Cardiac fibroblast (primary cell): ENCODE measurements at places on chromosomes 2 and 18.

DNA sequence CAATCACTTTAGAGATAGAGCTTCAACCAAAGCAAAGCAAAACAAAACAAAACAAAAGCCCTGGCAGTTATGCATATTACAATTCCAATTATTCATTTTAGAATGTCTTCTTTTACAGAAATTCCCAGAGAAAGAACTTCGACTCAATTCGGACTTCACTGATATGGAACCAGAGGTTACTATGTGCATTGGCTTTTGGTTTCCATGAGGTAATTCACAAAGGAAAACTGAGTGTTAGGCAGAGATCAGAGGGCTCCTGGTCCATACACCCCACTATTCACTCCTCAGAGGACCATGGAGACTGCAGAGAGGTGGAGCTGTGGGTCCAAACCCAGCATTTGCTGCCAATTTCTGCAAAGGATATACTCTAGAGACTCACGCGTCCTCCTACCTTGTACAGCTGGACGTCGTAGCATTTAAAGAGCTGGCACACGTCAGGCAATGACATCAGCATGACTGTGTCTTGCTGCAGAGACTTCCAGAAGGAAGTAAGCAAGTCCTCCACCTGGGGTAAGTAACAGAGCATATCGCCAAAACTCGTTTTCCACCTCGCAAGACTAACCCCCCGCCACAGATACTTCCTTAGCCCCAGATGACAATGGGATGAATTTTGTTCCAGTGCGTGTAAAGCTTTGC, 31.3 kb upstream of the CREG2 start:
- DNase-seq: peak; percentile 57

DNA sequence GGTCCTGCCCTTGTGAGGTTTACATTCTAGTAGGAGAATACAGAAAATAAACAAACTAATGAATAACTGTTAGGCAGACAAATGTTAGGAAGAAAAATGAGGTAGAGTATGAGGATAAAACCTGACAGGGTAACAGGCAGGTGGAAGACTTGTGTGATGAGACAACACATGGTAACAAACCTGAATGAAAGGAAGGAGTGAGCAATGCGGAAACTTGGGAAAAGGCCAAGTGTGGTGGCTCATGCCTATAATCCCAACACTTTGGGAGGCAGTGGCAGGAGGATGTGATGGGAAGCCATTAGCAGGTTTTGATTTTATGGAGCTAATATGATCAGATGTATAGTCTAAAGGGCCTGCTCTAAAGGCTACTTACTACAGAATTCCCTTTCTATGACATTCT, 74.2 kb downstream of the INO80D start:
- peak; percentile 25 for DNase-seq

- DNase-seq: no peak
Measured at GRCh38 chr2:203238292-203238703, 520 bp upstream of the CYP20A1 start.

- DNase-seq: peak; percentile 72
Measured at GRCh38 chr18:50268022-50268747, 1.9 kb upstream of the CFAP53 start.

GRCh38 chr2:28408764-28409599, 16.3 kb downstream of the FOSL2 start:
- DNase-seq: peak; percentile 56

GRCh38 chr18:76514573-76514972, 19.5 kb upstream of the ZNF516 start:
- no peak for DNase-seq

GRCh38 chr2:88342749-88343148, 109.7 kb downstream of the FOXI3 start:
- DNase-seq: no peak
